Activated T-helper 1 cell treated with anti-CD3 and anti-CD28 coated beads, Interleukin-12 subunit alpha, Interleukin-12 subunit beta, Interleukin-2, Interleukin-4 antibody, amounts not matched to agents 30 ng/mL and 10 ng/mL and 1 ng/mL, durations not matched to agents 14 hours and 24 hours and 36 hours (primary cell): ENCODE measurements at places on chromosomes 13 and 19. TPM values are rescaled to one million over a fixed set of nuclear protein-coding genes. Genes with fewer than 3 reads are reported as not detected.

DNA sequence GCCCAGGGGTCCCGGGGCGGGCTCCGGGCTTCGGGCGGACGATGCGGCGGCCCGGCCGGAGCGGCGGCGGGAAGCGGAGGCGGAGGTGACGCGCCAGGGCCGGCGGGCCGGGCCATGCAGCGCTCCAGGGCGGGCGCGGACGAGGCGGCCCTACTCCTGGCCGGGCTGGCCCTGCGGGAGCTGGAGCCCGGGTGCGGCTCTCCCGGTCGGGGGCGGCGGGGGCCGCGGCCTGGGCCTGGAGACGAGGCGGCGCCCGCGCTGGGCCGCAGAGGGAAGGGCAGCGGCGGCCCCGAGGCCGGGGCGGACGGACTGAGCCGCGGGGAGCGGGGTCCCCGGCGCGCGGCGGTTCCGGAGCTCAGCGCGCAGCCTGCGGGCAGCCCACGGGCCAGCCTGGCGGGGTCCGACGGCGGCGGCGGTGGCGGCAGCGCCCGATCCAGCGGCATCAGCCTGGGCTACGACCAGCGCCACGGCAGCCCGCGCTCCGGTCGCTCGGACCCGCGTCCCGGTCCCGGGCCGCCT is 362 bp downstream of the WTIP start:
- no peaks in the 10 kb centered on the region for H3K36me3 ChIP-seq
- peaks cover 46% of the 10 kb centered on the region for H3K27me3 ChIP-seq
- H3K27ac ChIP-seq = no peak overlapping the region
- no peak for DNase-seq
- H3K4me1 ChIP-seq = no peaks in the 10 kb centered on the region

DNA sequence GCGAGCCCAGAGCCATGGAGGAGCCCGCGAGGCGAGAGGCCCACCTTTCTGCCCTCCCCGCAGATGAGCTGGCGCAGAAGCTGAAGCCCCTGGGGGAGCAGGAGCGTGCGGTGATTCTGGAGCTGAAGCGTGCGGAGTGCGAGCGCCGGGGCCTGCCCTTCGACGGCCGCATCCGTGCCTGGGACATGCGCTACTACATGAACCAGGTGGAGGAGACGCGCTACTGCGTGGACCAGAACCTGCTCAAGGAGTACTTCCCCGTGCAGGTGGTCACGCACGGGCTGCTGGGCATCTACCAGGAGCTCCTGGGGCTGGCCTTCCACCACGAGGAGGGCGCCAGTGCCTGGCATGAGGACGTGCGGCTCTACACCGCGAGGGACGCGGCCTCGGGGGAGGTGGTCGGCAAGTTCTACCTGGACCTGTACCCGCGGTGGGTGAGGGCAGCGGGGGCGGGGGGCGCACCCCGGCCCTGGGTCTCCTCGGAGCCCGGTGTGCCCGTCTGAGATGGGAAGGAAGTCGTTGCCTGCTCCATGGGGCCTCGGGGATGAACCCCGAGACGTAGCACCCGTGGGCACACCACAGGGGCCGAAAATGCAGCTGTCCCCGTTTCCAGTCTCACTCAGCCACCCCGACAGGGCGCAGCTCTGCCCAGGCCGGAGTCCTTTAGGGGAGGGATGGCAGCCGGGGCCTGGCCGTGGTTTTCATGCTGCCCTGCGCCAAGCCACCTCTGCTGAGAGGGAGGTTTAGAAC is 12.1 kb upstream of the ZNF554 start:
- H3K4me1 ChIP-seq = peaks cover 4% of the 10 kb centered on the region
- H3K36me3 ChIP-seq = peaks cover 16% of the 10 kb centered on the region
- H3K27me3 ChIP-seq = no peaks in the 10 kb centered on the region
- DNase-seq = no peak

- DNase-seq = no peak
- H3K4me1 ChIP-seq = peaks cover 17% of the 10 kb centered on the region
- H3K36me3 ChIP-seq = no peaks in the 10 kb centered on the region
- H3K27me3 ChIP-seq = peaks cover 23% of the 10 kb centered on the region
- peak overlapping the region; percentile 72 for H3K27ac ChIP-seq
- H3K4me3 ChIP-seq = no peak overlapping the region
These were observed 110.9 kb downstream of the IER2 start for GRCh38 chr19:13260883-13261653.

GRCh38 chr19:45539459-45539858 is 32.2 kb downstream of the VASP start:
- H3K27me3 ChIP-seq = no peaks in the 10 kb centered on the region
- H3K36me3 ChIP-seq = no peaks in the 10 kb centered on the region
- no peak overlapping the region for H3K4me3 ChIP-seq
- no peak overlapping the region for H3K27ac ChIP-seq
- H3K4me1 ChIP-seq = peaks cover 7% of the 10 kb centered on the region

GRCh38 chr13:71350886-71351285 is 516.1 kb downstream of the DACH1 start:
- H3K27me3 ChIP-seq = no peaks in the 10 kb centered on the region
- no peak for DNase-seq
- H3K36me3 ChIP-seq = no peaks in the 10 kb centered on the region
- H3K4me1 ChIP-seq = no peaks in the 10 kb centered on the region
- no peak overlapping the region for H3K4me3 ChIP-seq

DNA sequence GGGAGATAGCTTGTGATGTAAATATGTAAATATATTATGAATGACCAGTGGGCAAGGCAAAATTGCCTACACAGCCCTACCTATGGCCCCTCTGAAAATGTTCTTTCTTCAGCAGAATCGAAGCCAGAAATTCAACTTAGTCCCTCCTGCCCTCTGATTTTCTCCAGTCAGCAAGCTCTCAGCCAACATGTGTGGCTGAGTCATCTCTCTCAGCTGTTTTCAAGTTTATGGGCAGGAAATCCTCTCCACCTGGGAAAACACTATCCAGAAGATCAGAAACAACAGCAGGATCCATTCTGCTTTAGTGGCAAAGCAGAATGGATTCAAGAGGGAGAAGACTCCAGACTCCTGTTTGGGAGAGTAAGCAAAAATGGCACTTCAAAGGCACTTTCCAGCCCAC is 8.9 kb upstream of the ZNF527 start:
- no peak overlapping the region for H3K4me3 ChIP-seq
- no peak for DNase-seq
- peaks cover 63% of the 10 kb centered on the region for H3K36me3 ChIP-seq

- no peak for DNase-seq
- peaks cover 23% of the 10 kb centered on the region for H3K4me1 ChIP-seq
- H3K27ac ChIP-seq = no peak overlapping the region
These were observed 14.3 kb downstream of the ZBTB7A start for GRCh38 chr19:4052114-4052992.

Gene SLITRK6
- total RNA-seq = not detected in 2 replicates

- H3K36me3 ChIP-seq = no peaks in the 10 kb centered on the region
- peak; percentile 32 for DNase-seq
- H3K4me1 ChIP-seq = peaks cover 18% of the 10 kb centered on the region
- peak overlapping the region; percentile 79 for H3K27ac ChIP-seq
These were observed 82.3 kb upstream of the C1QTNF9B start for GRCh38 chr13:23979361-23980159.

Gene LGALS14
- total RNA-seq = 0.56 TPM in 1 of 2 replicates, not detected in the other
